A549 treated with ZK216348 at 1 μM for 4 hours (cell line): ENCODE measurements at places on chromosomes 6 and 20. TPM values are rescaled to one million over a fixed set of nuclear protein-coding genes. Genes with fewer than 3 reads are reported as not detected.

MLN gene
- total RNA-seq, result not detected in 5 replicates

SLC17A3 gene
- total RNA-seq, result 0.87 to 2.0 TPM (median 1.1 TPM) in 5 replicates

NEURL2 gene
- 0.79 to 1.5 TPM (median 0.94 TPM) in 5 replicates for total RNA-seq

EBF4 gene
- total RNA-seq, result 2.3 to 2.7 TPM (median 2.4 TPM) in 5 replicates

SLC22A2 gene
- 0.25 to 0.34 TPM in 2 of 5 replicates, not detected in the others for total RNA-seq

CENPW gene
- 36.2 to 41.1 TPM (median 40.5 TPM) in 5 replicates for total RNA-seq

ADGB gene
- total RNA-seq, result not detected in 5 replicates

OR2H1 gene
- not detected in 5 replicates for total RNA-seq

MCCD1 gene
- total RNA-seq, result not detected in 5 replicates

GRM1 gene
- total RNA-seq, result 0.02 to 0.11 TPM in 2 of 5 replicates, not detected in the others

HLA-DPA1 gene
- 0.05 TPM in 1 of 5 replicates, not detected in the others for total RNA-seq

ZNF391 gene
- total RNA-seq, result 0.07 to 0.35 TPM (median 0.32 TPM) in 5 replicates

EYS gene
- total RNA-seq, result 0.26 TPM in 1 of 5 replicates, not detected in the others

ID4 gene
- total RNA-seq, result 0.87 to 1.5 TPM (median 0.90 TPM) in 5 replicates

ZDHHC14 gene
- total RNA-seq, result 2.4 to 4.0 TPM (median 3.4 TPM) in 5 replicates

LPIN3 gene
- total RNA-seq, result 7.9 to 16.8 TPM (median 12.7 TPM) in 5 replicates

LY6G6D gene
- not detected in 5 replicates for total RNA-seq

PDYN gene
- total RNA-seq, result not detected in 5 replicates

OTOR gene
- not detected in 5 replicates for total RNA-seq

TGM6 gene
- not detected in 5 replicates for total RNA-seq

INSM1 gene
- total RNA-seq, result not detected in 5 replicates

TUBB2B gene
- 10.7 to 14.6 TPM (median 13.2 TPM) in 5 replicates for total RNA-seq

GCNT2 gene
- total RNA-seq, result 5.6 to 7.5 TPM (median 6.1 TPM) in 5 replicates

TDP2 gene
- 28.1 to 36.7 TPM (median 32.8 TPM) in 5 replicates for total RNA-seq

CALHM4 gene
- total RNA-seq, result not detected in 5 replicates

PYGB gene
- 188 to 286 TPM (median 265 TPM) in 5 replicates for total RNA-seq

SCGN gene
- total RNA-seq, result 0.13 to 0.26 TPM (median 0.17 TPM) in 3 of 5 replicates, not detected in the others

NMBR gene
- total RNA-seq, result not detected in 5 replicates

FAM83D gene
- total RNA-seq, result 50.0 to 75.0 TPM (median 67.8 TPM) in 5 replicates

NTSR1 gene
- total RNA-seq, result 0.10 to 0.19 TPM (median 0.14 TPM) in 4 of 5 replicates, not detected in the other

BACH2 gene
- total RNA-seq, result 0.55 to 0.82 TPM (median 0.69 TPM) in 5 replicates

BPI gene
- total RNA-seq, result not detected in 5 replicates

RAB32 gene
- 35.5 to 42.9 TPM (median 40.3 TPM) in 5 replicates for total RNA-seq

SDHAF4 gene
- 3.2 to 6.1 TPM (median 3.9 TPM) in 5 replicates for total RNA-seq

DEFB132 gene
- total RNA-seq, result not detected in 5 replicates

RAD21L1 gene
- not detected in 5 replicates for total RNA-seq

OPRM1 gene
- total RNA-seq, result not detected in 5 replicates

PRRT1 gene
- total RNA-seq, result 0.47 to 0.95 TPM (median 0.68 TPM) in 5 replicates

RIMS1 gene
- total RNA-seq, result not detected in 5 replicates

IP6K3 gene
- total RNA-seq, result 0.27 to 0.52 TPM (median 0.33 TPM) in 5 replicates

PPARD gene
- total RNA-seq, result 4.1 to 7.6 TPM (median 6.0 TPM) in 5 replicates

TGM2 gene
- total RNA-seq, result 309 to 541 TPM (median 445 TPM) in 5 replicates

SPINT4 gene
- total RNA-seq, result not detected in 5 replicates

GPR6 gene
- not detected in 5 replicates for total RNA-seq

PRR18 gene
- 0.09 to 0.54 TPM (median 0.21 TPM) in 4 of 5 replicates, not detected in the other for total RNA-seq

APCDD1L gene
- 0.07 to 0.12 TPM (median 0.09 TPM) in 4 of 5 replicates, not detected in the other for total RNA-seq

BPIFB4 gene
- not detected in 5 replicates for total RNA-seq

ULBP3 gene
- 3.4 to 5.0 TPM (median 3.6 TPM) in 5 replicates for total RNA-seq

EYA2 gene
- 2.4 to 3.8 TPM (median 2.6 TPM) in 5 replicates for total RNA-seq

HCK gene
- 0.07 to 0.14 TPM in 2 of 5 replicates, not detected in the others for total RNA-seq

VARS1 gene
- 43.4 to 61.7 TPM (median 60.4 TPM) in 5 replicates for total RNA-seq

FNDC11 gene
- total RNA-seq, result 0.09 to 0.42 TPM (median 0.22 TPM) in 4 of 5 replicates, not detected in the other

RUNX2 gene
- 1.2 to 1.9 TPM (median 1.4 TPM) in 5 replicates for total RNA-seq

FAM83B gene
- total RNA-seq, result 0.07 to 0.08 TPM (median 0.07 TPM) in 3 of 5 replicates, not detected in the others

TGM3 gene
- total RNA-seq, result 0.07 to 0.22 TPM (median 0.08 TPM) in 3 of 5 replicates, not detected in the others

MED20 gene
- total RNA-seq, result 12.5 to 15.5 TPM (median 13.0 TPM) in 5 replicates
